ENCODE measurements at places on chromosomes 13 and 19. TPM values are rescaled to one million over a fixed set of nuclear protein-coding genes. Genes with fewer than 3 reads are reported as not detected.

DNA sequence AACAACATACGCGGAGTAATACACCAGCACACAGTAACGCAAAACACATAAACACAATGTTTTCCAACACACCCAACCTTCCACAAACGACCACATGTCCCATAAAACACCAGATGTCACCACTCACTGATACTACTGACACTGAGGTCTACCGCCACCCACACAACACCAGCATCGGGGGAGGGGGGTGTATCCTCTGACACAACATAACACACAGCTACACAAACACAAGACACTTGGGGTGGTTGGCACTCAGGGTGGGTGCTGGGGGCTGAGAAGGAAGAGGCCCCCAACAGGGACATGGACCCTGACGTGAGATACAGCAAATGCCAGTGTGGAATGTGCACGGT lies 1.5 kb upstream of the KCNN4 start:
- no peak for DNase-seq

The ACP7 gene
- total RNA-seq, result not detected

The UNC13A gene
- total RNA-seq, result not detected

The TNFRSF19 gene
- total RNA-seq, result 0.08 TPM

- no peak for DNase-seq
Measured at GRCh38 chr13:51229101-51229719, 7.0 kb downstream of the FAM124A start.

The C19orf73 gene
- total RNA-seq, result 1.3 TPM

The OR7A10 gene
- not detected for total RNA-seq

DNA sequence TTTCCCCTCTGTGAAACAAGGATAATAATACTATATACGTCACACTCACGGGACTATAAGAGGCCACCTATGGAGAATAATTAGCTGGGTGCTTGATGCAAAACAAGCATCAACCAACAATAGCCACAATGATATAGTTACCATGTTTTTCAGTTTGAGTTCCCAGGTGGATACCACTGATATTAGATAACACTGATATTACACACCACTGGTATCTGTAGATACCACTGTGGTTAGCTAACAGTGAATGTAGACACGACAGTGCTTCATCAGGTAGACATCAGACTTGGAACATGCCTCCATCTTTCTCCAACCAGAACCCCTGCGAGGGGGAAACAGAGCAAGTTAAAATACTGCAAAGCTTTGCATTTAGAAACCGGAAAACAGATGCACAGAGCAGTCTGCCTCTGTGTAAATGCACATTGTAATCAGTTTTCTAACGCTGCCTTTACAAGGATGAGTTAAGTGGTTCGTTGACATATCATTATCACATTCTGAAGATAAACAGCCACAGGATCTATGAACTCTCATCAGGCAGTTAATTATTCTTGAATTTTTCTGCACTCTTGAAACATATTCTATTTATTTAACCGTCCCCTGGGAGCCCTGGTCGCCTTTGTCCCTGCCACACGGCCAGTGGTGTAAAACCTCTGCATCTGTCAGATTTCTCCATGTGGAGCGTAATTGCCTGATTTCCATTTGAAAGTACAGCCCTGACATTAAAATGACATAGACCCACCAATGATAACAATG lies 80.7 kb downstream of the RNASEH2B start:
- DNase-seq, result no peak

DNA sequence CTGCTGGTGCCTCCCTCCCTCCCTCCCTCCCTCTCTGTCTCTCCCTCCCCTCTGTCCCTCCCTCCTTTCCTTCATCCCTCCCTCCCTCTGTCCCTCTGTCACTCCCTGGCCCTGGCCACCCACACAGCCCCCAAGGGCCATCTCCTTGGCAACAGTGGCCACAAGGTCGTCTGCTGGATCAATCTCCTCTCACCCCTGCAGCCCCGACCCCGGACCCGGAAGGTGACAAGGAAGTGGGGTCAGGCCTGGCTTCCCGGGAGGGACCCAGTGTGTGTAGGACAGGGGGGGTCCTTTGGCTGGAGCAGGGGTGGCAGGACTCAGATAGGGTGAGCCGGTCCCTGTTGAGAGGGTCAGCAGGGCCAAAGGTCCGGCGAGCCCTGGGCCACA lies 21.9 kb upstream of the TCF3 start:
- no peak for DNase-seq

- DNase-seq, result no peak
Measured at GRCh38 chr13:112181336-112182067, 114.6 kb downstream of the SOX1 start.

The OR10H1 gene
- total RNA-seq, result not detected

GRCh38 chr19:35297922-35298321 lies 6.0 kb downstream of the MAG start:
- DNase-seq, result no peak

- DNase-seq, result no peak
Measured at GRCh38 chr13:50334944-50335343, 319.7 kb downstream of the KCNRG start.

The SIAH3 gene
- total RNA-seq, result 0.33 TPM

GRCh38 chr19:38692458-38693379 lies 45.3 kb downstream of the ACTN4 start:
- DNase-seq, result no peak

DNA sequence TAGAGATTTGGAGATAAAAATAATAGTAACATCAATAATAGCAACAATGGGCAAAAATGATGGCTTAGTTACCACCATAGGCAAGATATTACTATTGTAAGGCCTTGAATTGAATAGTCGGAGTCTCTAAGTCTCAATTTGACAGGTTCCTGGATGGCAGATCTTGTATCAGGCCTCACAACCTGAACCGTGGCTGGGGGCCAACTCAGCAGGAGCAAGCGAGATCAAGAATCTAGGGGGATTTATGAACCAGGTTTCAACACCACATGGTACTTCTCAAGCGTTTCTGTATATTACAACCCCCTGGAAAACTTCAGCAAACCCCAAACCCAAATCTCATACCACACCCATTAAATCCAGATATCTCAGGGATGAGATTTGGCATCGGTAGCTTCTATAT lies 573.8 kb downstream of the LIG4 start:
- DNase-seq, result no peak

DNA sequence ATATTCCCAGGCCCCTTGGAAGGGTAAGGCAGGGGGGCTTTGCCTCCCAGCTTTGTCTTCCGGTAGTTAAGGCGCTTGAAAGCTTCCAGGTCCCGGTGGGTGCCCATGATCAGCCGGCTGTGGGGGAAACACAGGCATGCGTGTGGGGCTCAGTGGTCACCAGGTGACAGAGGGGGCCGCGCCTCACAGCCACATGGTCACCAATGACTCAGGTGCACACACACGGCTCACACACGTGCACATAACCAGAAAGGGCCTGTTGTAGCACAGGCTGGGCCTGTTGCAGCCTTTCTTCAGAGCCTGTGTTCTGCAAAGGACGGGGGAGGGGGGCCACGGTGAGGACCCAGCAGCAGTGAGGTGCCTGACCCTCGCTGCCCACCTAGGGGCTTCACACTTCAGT lies 5.9 kb downstream of the NANOS3 start:
- DNase-seq, result no peak

The ZNF560 gene
- 0.60 TPM for total RNA-seq

DNA sequence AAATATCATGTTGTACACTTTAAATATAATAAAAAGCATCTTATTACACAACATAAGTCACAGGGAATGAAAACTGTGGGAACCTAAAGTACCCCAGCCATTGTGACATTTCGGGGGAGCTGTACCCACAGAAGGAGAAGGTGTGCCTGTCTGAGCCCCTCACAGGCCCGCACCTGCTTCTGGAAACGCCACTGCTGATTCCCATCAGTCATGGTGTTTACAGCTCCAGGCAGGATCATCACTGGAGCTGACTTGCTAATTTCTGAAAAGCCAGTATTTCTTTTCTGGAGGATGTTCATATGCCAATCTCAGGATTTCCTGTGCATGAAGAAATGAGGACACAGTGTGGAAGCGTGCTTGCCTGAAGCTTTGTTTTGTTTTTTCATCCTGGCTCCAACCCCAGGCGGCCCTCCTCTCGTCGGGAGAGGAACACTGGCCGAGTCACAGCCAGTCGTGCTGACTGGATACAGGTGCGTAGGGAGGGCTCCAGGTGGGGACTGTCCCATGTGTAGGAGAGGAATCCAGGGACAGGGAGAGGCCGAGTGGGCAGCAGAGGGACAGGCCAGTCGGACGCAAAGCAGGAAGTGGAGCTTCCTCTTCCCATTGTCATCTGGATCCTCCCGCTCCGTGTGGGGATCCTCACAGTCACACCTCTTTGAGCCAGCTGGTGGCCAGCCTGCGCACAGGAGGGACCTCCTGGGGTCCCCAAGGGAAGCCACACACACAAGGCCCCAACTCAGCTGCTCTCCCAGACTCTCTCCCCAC lies 4.2 kb upstream of the ATP12A start:
- DNase-seq, result no peak

The OR7A5 gene
- total RNA-seq, result not detected

The LEUTX gene
- not detected for total RNA-seq

GRCh38 chr13:106099765-106100164 lies 435.7 kb downstream of the EFNB2 start:
- DNase-seq, result no peak

- no peak for DNase-seq
Measured at GRCh38 chr13:110414283-110414682, 107.2 kb downstream of the COL4A2 start.

DNA sequence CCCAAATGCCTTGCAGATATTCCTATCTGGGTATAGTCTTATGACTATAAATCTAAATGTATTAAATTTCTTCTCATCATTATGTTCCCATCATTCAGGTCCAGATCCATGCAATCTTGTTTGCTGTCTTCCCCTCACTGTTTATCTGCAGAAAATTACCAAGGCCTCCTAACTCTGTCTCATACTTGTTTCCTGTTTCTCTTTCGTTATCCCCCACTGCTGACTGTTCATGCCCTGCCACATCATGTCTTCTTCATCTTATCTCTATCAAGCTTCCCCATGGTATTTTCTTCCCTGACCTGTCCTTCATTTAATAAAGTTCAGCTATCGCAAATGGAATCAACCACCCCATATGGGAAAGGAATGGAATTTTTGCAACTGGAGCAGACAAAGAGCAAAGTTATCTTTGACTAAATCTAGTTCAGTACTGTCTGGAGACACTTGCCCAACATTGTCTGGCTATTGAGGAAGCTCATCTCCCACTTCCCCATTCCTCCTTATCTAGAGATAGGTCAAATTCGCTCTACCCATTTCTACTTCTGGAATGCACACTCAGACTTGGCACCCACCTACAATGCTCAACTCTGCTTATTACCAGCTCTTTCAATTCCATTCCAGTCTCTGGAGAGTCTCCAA lies 1358.1 kb downstream of the EFNB2 start:
- DNase-seq, result no peak

DNA sequence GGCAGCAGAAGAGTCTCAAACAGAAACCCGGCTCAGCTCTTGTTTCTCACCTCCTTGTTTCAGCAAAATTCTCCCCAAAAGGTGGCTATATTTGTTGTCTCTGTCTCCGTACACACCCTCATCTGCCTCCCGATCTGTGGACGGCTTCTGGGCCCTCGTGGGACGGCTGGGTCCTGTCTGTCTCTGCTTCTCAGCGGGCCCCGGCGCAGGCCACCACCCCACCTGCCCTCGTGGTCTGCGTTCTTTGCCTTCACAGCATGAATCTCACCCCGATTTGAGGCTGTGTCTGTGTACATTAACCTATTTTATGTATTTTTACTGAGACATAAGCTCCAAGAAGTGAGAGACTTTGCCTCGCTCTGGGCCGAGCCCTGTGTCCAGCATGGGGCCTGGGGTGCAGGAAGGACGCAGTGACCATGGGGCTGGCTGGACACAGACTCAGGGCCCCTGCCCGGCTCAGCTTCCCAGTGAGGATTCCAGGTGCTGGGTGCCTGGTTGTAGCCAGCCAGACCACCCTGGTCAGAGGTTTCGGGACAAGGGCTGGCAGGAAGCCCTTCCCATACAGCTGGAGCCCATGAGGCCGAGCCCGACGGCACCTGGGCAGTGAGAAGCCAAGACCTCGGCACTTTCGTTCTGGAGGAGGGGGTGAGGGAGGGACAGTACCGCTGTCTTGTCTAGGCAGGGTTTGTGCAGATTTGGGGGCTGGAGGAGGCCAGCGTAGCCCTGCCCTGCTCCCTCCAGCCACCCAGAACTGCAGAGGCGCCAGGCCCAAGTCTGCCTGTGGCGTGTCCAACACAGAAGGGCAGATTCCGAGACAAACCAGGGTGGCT lies 78.5 kb upstream of the MCF2L start:
- no peak for DNase-seq

The ZNF429 gene
- 6.7 TPM for total RNA-seq

GRCh38 chr13:76890021-76890420 lies 3.8 kb upstream of the KCTD12 start:
- DNase-seq, result no peak

GRCh38 chr19:39539165-39539517 lies 820 bp downstream of the EID2 start:
- no peak for DNase-seq

Data from activated naive CD8-positive, alpha-beta T cell treated with anti-CD3 and anti-CD28 coated beads for 36 hours (primary cell).